NCI-H748 treated with DMSO at 0.1 percent for 48 hours (cell line): ENCODE measurements at places on chromosomes 3 and 15.

GRCh38 chr15:99441871-99442251 lies 123.9 kb upstream of the MEF2A start:
- DNase-seq = no peak

DNA sequence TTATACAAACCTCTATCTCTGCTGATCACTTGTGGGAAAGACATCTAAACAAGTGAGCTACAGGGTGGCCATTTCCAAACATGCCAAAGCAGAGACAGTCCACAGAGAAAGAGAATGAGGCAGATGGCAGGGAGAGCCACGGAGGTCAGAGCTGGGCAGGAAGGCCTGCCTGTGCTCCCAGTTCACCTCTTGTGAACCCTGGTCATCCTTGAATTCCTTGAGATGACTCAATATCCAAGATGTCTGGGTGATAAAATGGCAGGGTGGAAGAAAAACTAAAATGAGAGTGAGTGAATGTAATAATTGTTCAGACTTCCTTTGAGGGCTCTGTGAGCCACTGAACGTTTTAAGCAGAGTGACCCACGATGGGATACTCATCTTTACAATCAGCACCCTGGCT lies 104.8 kb downstream of the PLCH1 start:
- no peak for DNase-seq

DNA sequence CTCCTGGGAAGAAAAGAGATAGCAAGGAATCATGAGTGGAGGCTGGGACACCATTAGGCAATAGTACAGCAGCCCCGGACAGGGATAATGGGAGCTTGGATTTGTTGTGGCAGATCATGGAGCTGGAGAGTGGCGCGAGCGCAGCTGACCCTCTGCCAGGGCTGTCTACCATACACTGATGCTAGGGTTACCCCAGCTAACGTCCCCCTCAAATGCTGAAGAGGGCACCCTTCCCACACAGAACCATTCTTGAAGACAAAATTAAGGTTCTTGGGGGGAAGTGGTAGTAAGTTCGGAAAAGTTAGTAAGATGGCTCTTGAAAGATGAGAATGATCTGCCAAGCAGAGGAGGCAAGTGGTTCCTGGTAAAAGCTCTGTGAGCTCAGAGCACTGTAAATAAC lies 61.1 kb downstream of the ST3GAL6 start:
- no peak for DNase-seq

- DNase-seq = no peak
These were observed 138.9 kb upstream of the COL8A1 start for GRCh38 chr3:99499235-99500158.

DNA sequence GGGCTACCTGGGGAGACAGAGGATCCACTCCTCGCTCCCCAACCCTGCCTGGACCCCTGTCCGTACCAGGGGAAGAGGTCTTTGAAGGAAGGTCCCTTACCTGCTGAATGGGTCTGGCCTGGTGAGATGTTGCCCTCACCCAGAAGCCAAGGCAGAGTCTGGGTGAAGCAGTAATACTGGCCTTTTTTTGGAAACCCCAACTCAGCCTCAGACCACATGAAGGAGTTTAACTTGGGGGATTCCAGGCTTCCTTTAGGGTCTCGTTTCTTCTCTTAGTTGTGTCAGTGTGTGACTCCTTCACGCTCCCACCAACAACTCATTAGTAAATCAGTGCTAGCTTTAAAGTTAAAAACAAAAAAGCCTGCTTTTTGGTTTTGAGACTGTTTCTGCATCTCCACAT lies 45.6 kb downstream of the RTP1 start:
- no peak for DNase-seq

GRCh38 chr3:106119614-106120082 lies 250.8 kb upstream of the CBLB start:
- no peak for DNase-seq

- DNase-seq = no peak
These were observed 22.1 kb upstream of the ATP2B2 start for GRCh38 chr3:10527295-10528001.

DNA sequence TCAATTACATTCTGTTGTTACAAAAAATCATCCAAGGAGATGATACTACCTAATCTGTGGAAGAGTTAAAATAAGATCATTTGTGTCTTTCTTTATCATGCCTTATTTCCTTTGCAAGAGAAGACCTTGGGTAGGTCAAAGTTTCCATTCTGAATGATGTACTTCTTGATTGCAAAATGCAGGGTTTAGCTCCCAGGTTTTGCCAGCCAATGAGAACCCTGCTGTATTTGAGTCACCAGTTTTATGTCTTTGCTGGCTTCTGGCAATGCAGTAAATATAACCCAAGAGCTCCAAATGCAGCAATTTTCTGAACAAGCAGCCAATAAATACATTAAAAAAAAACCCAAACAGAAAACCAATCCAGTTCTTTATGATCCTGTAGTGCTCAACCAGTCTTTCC lies 204.9 kb downstream of the CADPS start:
- DNase-seq = no peak

DNA sequence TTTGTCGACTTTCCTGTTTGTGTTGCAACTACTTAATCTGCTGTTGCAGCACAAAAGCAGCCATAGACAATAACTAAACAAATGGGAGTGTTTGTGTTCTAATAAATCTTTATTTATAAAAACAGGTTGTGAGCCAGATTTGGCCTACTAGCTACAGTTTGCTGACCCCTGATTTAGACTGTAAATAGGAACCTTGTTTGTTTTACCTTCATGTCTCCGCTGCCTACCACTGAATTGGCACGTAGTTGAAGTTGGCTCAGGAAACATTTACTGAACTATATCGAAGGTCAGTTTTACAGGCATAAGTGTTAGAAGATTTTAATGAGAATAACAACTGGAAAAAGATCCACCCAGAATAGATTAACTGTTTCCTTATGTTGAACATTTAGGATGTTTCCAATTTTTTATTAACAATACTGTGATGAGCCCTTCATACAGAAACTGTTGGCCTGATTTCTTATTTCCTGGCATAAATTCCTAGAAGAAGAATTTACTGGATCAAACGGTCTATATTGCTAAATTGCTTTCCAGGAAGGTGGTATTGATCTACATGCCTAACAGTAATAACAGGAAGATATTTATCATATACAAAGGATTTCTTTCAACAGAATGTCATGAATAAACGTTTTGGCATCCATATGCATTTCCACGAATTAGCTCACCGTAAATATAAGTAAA lies 156.2 kb upstream of the NR2E3 start:
- no peak for DNase-seq

GRCh38 chr3:36557708-36558421 lies 177.6 kb downstream of the STAC start:
- no peak for DNase-seq

GRCh38 chr3:20190991-20191390 lies 5.0 kb upstream of the SGO1 start:
- DNase-seq = no peak
